ENCODE measurements at places on chromosomes 5 and 9. TPM values are rescaled to one million over a fixed set of nuclear protein-coding genes. Genes with fewer than 3 reads are reported as not detected.

The DPYSL3 gene
- total RNA-seq: 159 TPM

GRCh38 chr5:151709109-151709735, 22.5 kb upstream of the SPARC start:
- H3K4me1 ChIP-seq: no peaks in the 10 kb centered on the region
- no peak overlapping the region for H3K4me3 ChIP-seq
- DNase-seq: no peak
- no peak overlapping the region for H3K27ac ChIP-seq
- H3K27me3 ChIP-seq: no peaks in the 10 kb centered on the region

The SPEF2 gene
- 4.6 TPM for total RNA-seq

- H3K4me3 ChIP-seq: no peak overlapping the region
- no peak for DNase-seq
- no peaks in the 10 kb centered on the region for H3K4me1 ChIP-seq
- peaks cover 8% of the 10 kb centered on the region for H3K36me3 ChIP-seq
Observed at GRCh38 chr9:91716239-91716638, 233.8 kb downstream of the ROR2 start.

The PCDHB4 gene
- 3.9 TPM for total RNA-seq
